ENCODE measurements at places on chromosomes 5 and 9.
A peak's percentile ranks its signal among the peaks of the same experiment; 100 is the strongest.

GRCh38 chr9:68492806-68493205 lies 47.9 kb downstream of the TMEM252 start:
- DNase-seq: no peak

- DNase-seq: no peak
Measured at GRCh38 chr5:135092476-135092875, 58.4 kb upstream of the PITX1 start.

GRCh38 chr5:36644727-36645126 lies 38.3 kb downstream of the SLC1A3 start:
- peak; percentile 30 for DNase-seq

- no peak for DNase-seq
Measured at GRCh38 chr5:1111727-1112289, at the start of gene SLC12A7. TSS of gene SLC12A7 (minus strand) at chr5:1112063. CDS start at chr5:1111991, 72 bp downstream.

DNA sequence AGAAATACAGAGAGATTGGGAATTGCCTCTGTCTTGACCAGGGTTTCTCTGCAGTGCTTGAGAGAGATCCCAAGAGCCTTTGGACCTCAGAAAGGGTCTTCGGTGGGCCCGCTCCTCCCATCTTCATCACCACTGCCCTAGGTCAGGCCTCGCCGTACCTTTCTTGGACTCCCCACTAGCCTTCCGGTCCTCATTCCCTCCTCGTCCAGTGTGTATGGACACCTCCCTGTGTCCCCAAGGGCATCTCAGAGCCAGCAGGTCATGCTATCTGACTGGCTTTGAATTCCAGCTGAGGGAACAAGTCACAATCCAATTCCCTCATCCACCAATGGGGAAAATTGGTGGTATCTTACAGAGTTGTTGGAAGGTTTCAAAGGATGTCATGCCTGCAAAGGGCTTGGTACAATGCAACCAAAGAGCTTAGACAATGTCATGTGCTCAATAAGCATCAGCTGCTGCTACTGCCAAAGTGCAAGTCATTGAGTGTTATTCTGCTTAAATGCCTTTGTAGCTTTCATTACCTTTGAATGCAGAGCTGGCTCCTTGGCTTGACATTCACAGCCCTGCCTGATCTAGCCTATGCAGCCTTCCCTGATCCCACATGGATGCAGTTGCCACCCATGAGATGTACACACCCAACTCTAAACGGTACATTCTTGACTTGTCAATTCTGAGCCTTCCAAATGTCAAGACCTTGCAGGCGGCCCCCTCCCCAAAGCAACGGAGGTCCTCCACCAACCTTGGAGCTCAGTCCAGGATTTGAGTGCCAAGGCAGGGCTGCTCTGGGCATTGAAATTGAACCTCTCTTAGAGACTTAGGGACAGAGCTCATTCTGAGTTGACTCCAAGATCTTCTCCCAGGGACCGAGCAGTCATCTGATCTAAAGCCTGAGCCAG lies 58.0 kb downstream of the HRH2 start:
- no peak for DNase-seq

DNA sequence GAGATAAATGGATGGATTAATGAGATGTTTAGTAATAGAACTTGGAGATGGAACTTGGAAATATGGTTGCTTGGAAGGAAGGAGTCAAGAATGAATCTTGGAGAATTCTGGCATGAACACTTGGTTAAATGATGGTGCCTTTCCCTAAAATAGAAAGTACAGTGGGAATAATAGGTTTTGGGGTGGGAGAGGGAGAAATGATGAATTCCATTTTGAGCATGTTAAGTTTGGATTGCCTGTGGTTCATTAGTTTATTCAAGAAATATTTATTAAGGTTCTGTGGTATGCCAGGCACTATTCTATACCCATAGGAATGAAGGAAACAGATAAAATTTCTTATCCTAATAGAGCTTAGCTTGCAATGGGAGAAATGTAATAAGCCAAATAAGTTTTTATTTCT lies 58.4 kb downstream of the PBX3 start:
- no peak for DNase-seq

- DNase-seq: no peak
Measured at GRCh38 chr5:58235299-58235698, 224.6 kb downstream of the PLK2 start.

GRCh38 chr5:1034421-1034905 lies 25.9 kb downstream of the NKD2 start:
- DNase-seq: no peak

DNA sequence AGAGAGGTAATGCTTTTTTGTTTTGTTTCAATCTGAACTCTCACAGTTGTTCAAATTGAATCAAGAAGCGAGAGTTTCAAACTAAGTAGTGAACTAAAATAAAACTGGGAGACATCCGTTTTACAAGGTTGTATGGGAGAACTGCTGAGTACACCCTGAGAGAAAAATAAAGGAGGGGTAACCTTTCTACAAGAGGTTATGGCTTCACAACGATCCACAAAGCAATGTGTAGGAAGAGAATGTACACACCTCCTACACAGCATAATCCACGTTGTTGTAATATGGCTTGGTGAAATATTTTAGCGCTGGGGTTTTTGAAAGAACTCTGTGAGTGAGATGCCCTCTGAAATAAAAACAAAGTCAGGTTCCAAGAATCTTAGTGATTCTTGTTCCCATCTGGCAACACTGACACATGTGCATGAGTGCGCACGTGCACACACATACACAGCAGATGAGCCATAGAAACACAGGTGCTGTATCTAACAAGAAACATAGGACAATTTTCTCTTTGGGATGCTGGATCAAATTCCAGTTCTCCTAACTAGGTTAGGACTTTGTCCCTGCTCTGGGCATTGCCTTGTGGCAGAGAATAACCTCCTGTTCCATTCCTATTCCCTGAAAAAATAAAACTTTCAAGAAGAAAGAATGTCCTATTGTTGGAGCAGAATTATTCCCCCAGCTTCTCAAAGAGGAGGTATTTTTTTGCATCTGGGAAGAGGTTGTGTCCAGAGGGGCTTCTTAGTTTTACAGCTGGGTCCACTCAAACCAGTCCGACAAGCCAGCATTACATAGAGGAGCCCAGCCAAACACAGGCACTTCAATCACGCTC lies 94.5 kb upstream of the EFNA5 start:
- DNase-seq: no peak

DNA sequence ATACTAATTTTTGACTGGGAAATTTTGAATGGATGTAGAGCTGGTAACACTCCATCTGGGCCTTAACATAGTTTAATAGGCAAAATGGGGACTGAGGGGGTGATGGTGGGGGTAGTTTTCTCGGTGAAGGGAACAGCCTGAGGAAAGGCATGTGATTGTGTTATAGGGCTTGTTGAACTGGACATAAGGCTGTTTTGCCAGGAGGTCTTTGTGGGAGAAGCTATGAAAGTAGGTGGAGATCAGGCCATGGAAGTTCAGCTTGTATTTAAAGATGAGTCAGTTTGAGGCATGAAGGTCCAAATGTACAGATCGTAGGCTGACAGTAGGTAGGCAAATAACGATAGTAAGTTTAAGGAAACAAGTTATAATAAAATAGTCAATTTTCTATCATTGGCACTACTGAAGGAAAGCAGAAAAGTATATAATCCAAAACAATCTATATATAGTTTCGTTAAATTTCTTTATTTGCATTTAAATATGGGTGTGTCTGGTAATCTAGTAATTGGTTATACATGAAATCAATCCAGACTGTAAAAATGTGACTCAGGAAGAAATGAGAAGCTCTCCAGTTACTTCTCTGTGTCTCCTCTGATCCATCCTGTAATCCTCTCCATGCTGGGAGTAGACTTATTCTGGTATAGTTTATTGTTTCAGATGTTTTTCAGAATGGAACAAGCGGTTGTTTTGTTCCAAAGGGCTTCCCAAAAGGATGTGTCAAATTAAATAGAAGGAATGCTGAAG lies 2.8 kb downstream of the CSNK1G3 start:
- DNase-seq: no peak

DNA sequence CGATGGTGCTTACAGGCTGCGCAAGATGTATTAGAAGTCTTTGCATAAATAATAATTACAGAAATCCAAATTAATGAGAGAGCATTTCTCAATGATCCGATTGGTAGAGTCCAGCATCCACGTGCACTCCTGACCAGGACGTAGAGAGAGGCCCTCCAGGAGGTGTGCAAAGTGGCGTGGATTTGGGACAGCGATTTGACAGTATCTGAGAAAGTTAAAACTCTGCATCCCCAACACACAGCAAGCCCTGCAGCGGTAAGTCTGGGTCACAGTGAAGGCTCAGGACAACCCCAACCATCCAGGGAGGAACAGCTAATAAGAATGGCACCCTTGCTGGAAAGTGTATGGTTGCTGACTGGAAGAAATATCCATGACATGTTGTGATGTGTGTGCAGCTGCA lies 180.2 kb downstream of the AUH start:
- DNase-seq: no peak

DNA sequence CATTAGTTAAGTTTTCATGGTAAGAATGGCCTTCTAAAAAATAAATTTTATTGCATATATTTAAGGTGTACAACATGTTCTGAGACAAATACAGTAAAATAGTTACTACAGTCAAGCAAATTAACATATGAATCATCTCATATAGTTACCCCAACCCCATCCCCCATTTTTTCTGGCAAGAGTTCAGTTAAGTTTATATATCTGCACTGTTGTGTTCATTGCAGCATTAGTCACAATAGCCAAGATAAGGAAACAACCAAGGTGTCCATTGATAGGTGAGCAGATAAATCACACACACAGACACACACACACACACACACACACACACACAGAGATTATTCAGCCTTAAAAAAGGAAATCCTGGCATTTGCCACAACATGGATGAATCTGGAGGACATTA lies 37.2 kb upstream of the OTULIN start:
- DNase-seq: no peak

- DNase-seq: no peak
Measured at GRCh38 chr5:64831996-64832395, 63.3 kb downstream of the CWC27 start.

DNA sequence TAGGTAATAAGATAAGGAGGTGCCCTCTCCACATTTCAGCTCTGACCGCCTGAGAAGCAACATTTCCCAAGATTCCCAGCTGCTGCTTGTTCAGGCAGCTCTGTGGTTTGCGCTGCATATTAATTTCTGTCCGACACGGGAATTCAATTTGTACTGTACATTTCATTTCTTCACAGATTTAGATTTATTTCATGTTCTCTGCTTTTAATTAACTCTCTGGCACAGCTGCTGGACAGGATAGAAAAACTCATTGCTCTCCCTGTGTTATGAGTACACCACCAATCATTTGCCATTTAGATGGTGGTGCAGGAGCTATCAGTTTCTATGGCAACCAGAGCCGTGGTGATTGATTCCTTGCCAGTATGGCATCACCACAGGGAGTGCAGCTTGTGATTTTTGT lies 558.5 kb downstream of the DMRTA1 start:
- DNase-seq: no peak

- no peak for DNase-seq
Measured at GRCh38 chr5:40089269-40089668, 590.4 kb upstream of the PTGER4 start.

- no peak for DNase-seq
Measured at GRCh38 chr9:81607593-81608288, 81.6 kb downstream of the TLE1 start.

GRCh38 chr5:179123109-179123426 lies 62.9 kb downstream of the ZNF354C start:
- DNase-seq: no peak

GRCh38 chr9:110049699-110050450 lies 158.1 kb downstream of the C9orf152 start:
- no peak for DNase-seq

DNA sequence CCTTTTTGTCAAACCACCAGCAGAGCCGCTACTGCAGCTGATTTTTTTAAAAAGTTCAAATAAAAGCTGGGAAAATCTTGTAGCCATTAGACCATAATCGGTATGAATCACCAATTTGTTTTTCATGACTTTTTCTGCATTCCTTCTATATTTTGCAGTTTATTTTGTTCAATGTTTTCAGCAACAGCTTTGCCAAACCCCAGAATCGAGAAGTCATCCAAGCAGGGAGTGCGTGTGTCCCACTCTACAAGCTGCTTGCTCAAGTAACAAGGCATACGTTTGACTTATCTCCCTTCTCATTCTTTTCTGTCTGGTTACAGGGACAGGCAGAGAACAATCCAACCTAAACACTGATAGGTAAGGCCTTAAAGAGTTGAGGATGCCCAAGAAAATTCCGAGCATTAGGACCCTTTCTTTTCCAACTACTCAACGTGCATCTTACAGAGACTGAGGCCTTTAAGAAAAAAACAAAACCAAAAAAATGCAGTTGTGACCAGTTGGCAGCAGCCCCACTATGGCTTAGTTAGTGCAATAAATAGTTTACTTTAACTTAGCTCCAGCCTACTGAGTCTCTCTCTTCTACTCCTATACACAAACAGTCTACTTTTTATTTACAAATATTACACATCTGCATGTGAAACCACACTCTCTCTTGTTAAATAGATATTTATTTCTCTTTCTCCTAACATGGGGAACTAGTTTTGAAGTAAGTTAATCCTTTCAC lies 134.7 kb upstream of the SLIT3 start:
- no peak for DNase-seq

- DNase-seq: no peak
Measured at GRCh38 chr5:1324301-1324700, 20.6 kb downstream of the CLPTM1L start.

- no peak for DNase-seq
Measured at GRCh38 chr5:34531751-34532360, 124.3 kb upstream of the RAI14 start.

- no peak for DNase-seq
Measured at GRCh38 chr5:143796125-143796524, 15.8 kb upstream of the HMHB1 start.

DNA sequence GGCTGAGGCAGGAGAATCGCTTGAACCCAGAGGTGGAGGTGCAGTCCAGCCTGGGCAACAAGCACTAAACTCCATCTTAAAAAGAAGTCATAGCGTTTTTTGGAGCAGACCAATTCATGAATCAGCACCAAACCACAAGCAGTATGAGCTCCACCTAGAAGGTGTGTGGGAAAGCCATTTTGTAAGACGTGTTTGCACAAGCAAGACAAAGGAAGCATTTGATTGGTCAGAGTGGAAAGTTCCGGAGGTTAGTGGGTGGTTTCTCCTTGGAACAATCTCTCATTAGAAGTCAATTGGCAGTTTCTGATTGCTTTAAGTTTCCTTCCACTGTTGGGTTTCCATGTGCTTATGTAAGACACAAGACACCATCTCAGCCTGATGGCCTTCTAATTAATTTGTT lies 5.0 kb downstream of the SRD5A1 start:
- peak; percentile 34 for DNase-seq

Data from HT1080 (cell line).